ENCODE measurements at places on chromosomes 3 and 15. TPM values are rescaled to one million over a fixed set of nuclear protein-coding genes. Genes with fewer than 3 reads are reported as not detected.

DNA sequence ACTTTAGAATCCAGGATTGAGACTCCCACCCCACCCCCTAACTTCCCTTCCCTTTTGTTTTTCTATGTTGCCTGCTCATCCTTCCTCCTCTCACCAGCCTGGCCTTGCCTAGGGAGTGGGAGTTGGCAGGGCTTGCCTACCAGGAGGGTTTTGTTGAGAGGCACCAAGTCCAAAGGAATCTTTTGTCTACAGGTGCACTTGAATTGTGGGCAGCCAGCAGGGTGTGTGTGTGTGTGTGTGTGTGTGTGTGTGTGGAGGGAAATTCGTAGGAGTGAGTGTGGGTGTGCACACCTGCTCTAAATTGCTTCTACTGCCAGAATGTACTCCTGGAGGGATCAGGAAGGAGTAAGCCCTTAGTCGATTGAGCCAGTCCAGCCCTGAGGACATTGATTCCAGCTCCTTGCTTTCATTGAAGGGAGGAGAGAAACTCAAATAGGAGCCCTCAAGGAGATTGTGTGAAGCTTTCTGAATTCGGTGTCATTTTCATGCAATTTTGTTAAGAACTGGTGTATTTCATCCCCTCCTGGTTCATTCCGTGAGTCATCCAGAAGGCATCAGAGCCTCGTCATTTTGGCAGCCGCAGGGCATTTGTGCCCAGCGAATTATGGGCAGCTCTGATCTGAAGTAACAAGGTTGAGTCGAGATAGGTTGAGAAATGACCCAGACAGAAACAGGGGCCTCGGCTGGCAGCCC is 112.1 kb downstream of the SLCO3A1 start:
- no peak for DNase-seq

- DNase-seq: peak; percentile 50
Observed at GRCh38 chr15:31439328-31439727, 112.7 kb downstream of the KLF13 start.

TNK2 gene
- 34.6 TPM for total RNA-seq

- peak; percentile 23 for DNase-seq
Observed at GRCh38 chr3:149487598-149488197, 13.2 kb downstream of the TM4SF4 start.

MST1R gene
- 0.76 TPM for total RNA-seq

PEX5L gene
- not detected for total RNA-seq

KCNH8 gene
- total RNA-seq: 0.04 TPM

GRCh38 chr3:20904671-20905070 is 718.7 kb upstream of the SGO1 start:
- DNase-seq: no peak

FRG2C gene
- total RNA-seq: not detected

- no peak for DNase-seq
Observed at GRCh38 chr3:31620656-31621055, 87.9 kb downstream of the STT3B start.

DNA sequence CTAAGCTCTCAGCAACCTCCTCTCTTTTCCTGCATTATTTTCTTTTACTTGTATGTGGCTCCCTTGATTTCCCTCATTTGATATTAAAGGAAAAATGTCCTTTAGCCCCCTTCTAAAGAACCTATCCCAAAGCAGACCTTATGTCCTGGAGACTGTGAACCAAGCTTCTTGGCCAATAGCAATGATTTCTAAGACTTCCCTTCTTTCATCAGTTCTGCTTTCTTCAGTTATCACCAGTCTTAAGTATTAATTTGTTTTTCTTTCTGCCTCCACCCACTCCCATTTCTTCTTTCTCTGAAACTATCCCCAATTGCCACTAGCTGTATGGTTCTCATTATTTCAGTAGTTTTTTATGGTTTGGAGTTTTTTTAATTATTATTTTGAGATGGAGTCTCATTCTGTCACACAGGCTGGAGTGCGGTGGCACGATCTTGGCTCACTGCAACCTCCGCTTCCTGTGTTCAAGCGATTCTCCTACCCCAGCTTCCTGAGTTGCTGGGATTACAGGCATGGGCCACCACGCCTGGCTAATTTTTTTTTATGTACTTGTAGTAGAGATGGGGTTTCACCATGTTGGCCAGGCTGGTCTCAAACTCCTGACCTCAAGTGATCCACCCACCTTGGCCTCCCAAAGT is 12.1 kb downstream of the TMOD3 start:
- no peak for DNase-seq

RASL12 gene
- total RNA-seq: not detected
